ENCODE measurements at places on chromosomes 4 and X.

- DNase-seq: no peak
Measured at GRCh38 chr4:8204576-8205227, 5.6 kb downstream of the SH3TC1 start.

DNA sequence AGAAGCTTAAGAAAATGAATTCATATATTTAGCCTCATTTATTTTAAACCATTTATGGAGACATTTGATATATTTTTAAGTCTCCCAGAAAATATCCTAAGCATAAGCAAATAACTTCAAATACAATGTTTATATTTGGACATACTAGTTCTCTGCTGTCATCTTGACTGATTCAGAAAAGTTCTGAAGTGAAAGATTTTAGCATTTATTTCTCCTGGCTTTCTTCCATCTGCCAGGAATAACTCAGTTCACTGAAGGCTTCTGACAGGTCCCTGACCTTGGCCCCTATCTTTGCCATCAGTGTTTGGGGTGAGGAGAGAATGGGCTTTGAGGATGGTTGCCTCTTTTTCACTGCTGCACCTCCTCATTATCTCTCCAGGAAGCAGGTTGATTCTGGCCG, 115.7 kb downstream of the SLIT2 start:
- no peak for DNase-seq

GRCh38 chr4:52548818-52549570, 110.1 kb downstream of the USP46 start:
- DNase-seq: no peak

GRCh38 chr4:188854436-188854835, 715.2 kb downstream of the TRIML1 start:
- no peak for DNase-seq
